Stimulated activated CD4-positive, alpha-beta T cell treated with anti-CD3 and anti-CD28 coated beads, Interleukin-4, amount 100 ng/mL, for 4 hours (primary cell): ENCODE measurements at places on chromosomes 4 and X.

DNA sequence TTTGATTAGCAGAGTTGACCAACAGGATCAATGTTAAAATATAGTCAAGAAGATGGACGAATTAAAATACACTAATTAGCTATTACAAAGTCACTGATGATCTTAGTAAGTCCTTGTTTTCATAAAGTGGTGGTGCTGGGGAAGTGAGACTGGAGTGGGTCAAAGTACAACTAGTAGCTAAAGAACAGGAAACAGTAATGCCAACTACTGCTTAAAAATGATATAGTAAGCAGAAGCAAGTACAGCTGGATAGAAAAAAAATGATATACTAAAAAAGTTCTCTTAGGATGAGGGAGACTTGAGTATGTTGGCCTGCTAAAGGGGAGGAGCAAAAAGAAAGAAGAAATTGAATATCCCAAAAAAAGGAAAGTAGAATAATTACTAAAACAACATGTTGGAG lies 580.8 kb upstream of the FTHL17 start:
- DNase-seq, result no peak

DNA sequence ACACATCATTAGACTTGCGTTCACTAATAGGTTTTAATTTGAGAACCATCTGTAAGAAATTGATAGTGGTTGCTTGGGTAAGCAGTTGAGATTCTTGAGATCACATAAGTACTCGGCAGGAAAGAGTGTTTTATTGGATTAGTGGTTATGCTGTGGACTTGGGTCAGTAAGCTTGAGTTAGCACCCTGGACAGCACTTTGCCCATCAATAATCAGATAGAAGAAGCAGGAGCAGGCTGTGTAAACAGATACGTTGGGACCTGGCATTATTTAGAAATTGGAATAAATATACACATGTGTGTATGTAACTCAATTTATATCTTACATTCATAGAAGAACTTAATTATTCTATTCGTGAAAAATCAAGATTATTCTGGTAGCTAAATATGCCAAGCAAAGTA lies 357.5 kb upstream of the SMIM31 start:
- no peak for DNase-seq

GRCh38 chrX:12971282-12972003 lies 3.5 kb upstream of the TMSB4X start:
- DNase-seq, result no peak

- DNase-seq, result no peak
Observed at GRCh38 chrX:114267142-114267541, 316.7 kb upstream of the HTR2C start.

GRCh38 chrX:78603908-78604307 lies 55.2 kb downstream of the RTL3 start:
- DNase-seq, result no peak

GRCh38 chrX:114071412-114071811 lies 512.5 kb upstream of the HTR2C start:
- DNase-seq, result no peak

- no peak for DNase-seq
Observed at GRCh38 chr4:178320003-178320402, 877.8 kb upstream of the AGA start.

- no peak for DNase-seq
Observed at GRCh38 chr4:122224348-122224747, 72.2 kb downstream of the BLTP1 start.

DNA sequence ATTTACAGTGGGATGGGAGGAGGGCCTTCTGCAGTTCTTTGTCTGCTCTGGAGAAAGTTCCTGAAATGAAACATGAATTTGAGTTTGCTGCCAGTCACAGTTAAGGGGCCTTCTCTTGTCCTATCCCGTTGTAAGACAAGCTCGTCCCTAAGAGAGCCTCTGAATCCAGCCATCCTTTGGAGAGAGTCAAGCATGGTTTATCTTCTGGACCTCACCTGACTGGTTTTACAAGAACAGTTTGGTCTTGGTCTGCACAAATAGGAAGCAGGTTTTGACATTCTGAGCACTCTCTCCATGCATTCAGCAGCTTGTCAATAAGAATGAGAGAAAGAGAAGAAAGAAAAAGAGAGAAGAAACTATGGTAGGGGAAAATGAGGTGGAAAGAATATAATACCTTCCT lies 20.4 kb upstream of the TENM3 start:
- no peak for DNase-seq

DNA sequence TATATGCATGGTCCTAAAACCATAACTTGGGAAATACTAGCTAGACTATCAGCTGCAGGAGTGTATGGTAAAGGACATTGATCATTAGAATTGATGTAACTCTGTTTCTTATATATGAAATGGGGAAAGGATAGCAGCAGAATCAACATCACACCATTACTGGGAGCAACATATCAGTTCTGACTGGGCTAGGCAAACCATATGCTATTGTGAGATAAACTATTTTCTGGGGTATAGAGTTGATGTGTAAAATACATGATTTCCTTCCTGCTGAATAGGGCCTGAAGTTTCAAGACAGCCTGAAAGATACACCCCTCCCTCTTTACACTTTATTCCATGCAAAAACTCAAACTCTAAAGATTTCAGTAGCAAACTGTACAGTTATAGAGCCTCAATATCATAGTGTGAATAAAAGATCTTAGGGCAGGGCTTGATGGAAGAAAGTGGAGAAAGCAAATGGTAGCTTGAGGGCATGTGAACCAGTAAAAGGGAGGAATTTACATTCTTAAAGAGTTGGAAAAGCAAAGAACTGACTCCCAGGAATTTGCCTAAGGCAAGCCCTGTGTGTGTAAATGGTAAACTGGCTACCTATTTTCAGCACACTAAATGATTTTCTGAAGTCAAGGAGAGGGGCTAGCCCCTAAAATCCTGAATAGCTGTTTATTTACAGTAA lies 404.1 kb downstream of the MAPK10 start:
- DNase-seq, result no peak

DNA sequence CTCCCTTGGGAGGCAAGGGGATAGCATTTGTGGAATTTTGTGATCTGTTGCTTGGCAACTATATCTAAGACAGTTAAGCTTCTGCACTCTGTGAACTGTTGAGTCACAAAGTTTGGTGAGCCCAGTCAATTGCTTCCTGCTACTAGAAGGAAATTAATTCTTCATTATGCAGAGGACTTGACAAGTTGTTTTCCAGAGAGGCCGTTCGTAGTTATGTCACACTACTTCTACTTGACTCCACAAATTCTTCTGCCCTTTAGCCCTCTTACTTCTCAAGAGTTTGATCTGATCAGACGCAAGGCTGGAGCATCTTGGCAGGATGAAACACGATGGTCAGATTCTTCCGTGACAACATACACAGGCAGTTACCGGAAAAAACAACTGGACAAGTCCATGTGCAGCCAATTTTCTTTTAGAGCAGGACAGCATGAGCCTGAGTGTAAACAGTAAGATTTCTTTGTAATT lies at the start of gene C4orf51:
Gene C4orf51 (plus strand): TSS at position 156 of the 465 bp plus-strand sequence. CDS start 58 bp downstream, at position 214.
- DNase-seq, result no peak

DNA sequence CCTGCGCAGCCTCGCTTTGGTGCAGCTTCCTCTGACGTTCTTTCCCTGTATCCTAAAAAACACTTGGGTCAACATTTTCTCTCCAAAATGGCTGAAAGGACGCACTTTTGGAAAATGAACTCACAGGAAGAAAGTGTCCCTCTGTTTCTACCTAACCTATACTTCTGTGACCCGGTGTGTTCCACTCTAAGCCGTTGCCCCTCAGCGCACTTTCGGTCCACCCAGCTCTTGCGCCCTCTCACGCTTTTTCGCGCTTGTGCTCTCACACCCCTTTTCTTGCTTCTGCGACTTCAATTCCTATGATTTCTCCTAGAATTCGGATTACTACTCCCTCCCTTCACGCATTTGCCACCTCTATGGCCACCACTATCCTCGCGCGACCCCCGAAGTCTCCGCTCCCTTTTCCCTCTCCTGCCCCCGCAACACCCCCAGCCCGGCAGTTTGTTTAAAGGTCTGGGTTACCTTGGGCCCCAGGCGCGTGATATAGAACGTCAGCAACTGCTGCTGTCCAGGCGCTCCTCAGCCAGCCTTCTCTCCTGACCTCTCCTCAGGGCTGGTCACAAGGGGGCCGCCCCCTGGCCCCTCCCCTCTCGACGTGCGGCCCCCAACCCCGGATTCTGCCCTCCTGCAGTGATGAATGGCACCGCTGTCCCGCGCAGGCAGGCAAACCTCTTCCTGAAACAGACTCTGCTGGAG lies at the start of gene USP51:
Gene USP51 (minus strand): TSS at position 535 of the 696 bp plus-strand sequence. CDS start 909 bp downstream, outside the sequence.
- DNase-seq, result peak; percentile 21

GRCh38 chr4:183885205-183885720 lies 19.8 kb upstream of the STOX2 start:
- DNase-seq, result no peak

GRCh38 chr4:105386012-105386411 lies 87.8 kb downstream of the PPA2 start:
- DNase-seq, result no peak

DNA sequence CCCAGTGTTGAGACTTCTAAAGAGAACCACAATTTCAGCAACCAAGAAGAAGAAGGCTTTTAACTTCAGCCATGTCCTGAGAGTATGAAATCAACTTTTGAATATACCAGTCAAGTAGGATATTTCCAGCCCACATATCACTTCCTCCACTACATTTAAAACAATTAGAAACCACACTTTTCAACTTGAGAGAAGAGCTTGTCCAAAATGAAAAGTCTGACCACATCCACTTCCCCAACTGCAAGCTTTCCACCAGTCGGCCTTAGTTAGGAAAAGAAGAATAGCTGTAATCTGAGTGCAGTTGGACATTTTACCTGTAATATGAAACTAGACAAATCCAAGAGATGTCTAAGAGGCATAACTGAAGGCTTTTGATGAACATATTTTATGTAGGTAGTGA lies 101.9 kb upstream of the SLC7A11 start:
- DNase-seq, result no peak

DNA sequence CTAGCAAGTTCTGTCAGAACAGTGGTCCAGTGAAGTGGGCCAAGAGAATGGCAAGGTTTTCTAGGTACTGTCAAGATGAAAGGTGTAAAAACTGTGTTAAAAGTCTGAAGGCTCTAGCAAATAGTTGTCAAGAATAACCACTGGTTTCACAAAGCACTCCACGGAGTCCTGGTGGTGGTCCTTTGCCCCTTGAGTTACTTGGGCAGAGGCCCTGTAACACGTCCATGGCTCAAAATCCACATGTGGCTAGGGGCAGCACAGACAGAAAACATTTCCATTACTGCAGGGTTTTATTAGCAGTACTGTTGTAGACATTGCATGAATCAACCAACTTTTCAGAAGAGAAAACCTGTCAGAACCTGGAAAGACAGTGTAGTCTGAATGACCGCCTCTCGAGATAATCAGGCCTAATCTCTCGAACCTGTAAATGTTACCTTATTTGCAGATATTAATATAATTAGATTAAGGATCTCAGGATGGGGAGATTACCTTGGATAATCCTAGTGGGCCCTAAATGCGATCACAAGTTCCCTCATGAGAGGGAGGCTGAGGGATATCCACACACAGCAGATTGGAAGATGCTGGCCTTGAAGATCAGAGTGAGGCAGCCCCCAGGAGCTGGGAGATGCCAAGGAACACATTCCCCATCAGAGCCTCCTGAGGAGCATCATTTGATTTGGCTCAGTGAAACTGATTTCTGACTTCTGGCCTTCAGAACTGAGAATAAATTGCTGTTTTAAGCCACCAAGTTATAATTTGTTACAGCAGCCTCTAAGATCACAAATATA lies 34.7 kb downstream of the ERVMER34-1 start:
- no peak for DNase-seq

DNA sequence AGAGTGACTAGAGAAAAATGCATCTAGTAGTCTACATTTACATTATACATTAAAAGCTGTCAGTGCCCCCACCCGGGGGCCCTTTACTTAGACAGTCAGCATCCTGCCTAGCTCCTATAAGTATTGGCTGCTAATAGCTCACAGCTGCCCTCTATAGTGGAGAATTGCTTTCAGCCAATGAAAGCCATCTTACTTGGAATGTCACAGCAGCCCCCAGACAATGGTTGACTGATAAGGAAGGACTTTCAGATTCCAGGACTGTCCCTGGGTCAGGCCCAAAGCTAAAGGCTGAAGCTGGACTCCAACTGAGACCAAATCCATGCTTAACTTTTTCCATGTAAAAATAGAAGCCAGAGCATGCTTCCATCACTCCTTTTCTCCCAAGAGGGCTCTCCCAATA lies 196.9 kb downstream of the ANKRD50 start:
- DNase-seq, result no peak

DNA sequence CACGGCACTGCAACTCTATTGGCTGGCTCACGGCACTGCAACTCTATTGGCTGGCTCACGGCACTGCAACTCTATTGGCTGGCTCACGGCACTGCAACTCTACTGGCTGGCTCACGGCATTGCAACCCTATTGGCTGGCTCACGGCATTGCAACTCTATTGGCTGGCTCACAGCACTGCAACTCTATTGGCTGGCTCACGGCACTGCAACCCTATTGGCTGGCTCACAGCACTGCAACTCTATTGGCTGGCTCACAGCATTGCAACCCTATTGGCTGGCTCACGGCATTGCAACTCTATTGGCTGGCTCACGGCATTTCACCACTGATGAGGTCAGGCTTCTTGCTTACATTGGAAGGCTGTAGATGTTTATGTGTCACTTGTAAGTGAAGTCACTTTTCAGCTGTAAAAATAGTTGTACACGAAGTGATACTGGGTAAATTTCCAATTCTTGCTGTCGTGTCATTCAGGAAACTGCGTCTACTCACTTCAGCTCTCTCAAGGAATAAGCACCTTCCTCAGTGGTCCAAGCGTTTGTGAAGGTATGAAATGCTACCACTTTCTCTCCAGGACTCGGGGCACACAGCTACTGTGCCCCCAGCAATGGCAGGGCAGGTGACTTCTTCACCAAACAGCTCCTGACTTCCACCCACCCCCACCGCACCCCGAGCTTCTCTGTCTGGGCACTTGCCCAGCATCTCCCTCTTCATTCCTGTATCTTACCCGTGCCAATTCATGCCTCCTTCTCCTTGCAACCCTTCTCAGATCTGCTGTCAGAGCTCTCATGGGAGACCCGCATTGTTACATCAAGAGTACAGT lies 141.3 kb downstream of the AFAP1 start:
- DNase-seq, result no peak

GRCh38 chr4:169659716-169660670 lies 39.6 kb downstream of the CLCN3 start:
- DNase-seq, result peak; percentile 81

DNA sequence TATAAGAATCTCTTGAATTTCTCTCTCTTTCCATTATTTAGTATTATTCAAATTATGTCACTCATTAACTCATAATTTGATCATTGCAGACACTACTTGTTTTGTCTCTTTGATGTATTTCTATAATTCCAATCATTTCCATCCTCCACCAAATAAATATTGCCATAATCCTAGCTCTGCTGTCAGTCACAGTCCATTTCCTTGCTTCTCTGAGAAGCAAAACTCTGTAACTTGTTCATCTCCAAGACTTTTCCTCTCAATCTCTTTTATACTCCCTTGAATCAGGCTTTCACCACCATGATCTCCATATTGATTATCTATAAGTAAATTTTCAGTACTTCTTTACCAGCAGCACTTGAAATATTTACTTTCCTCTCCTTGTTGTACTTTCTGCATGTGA lies 135.9 kb downstream of the SCLT1 start:
- DNase-seq, result no peak

- no peak for DNase-seq
Observed at GRCh38 chr4:165751882-165752281, 121.2 kb upstream of the TLL1 start.
